Tibial nerve (tissue), 4 donors: ENCODE measurements at places on chromosomes 7 and 10. TPM values are rescaled to one million over a fixed set of nuclear protein-coding genes. Genes with fewer than 3 reads are reported as not detected.

ARF5 gene
- total RNA-seq: 140 TPM

- DNase-seq: no peak
These were observed 764.3 kb downstream of the TYW1 start for GRCh38 chr7:67760971-67761370.

DNA sequence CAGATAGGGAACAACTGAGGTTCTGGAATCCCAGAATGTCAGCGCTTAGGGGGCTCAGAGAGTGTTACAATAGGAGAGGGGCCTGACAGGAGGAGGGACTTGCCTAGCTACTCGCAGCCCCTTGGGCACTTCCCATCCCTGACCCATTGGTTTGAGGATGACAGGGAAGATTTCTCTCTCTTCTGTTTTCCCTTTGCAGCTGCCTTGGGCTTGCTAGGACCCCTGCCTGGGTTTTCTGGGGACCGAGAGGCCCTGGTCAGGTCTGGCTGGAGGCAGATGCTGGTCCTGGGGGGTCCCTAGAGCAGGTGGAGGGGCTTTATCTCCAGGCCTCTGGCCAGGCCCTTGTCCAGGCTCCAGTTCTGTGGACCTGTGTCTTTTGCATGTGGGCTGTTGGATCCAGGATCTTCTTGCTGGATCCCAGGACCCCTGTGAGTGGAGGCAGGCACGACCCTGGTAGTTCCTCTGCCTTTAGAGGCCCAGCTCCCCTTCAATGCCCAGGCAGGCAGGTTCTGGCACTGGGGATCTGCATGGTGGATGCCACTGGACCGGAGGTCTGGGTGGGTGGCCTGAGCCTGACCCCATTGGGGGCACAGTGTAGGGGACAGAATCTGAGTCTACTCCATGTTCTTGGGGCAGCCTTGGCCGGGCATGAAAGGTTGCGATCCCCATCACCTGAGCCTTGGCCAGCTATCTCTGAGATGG is 26.9 kb downstream of the RAMP3 start:
- no peak for DNase-seq

GRCh38 chr10:15741581-15741980 is 21.9 kb upstream of the ITGA8 start:
- DNase-seq: no peak

TRDMT1 gene
- total RNA-seq: 12.9 TPM
